ENCODE measurements at places on chromosomes 4 and X.

GRCh38 chrX:132940727-132941327, 17.6 kb downstream of the HS6ST2 start:
- DNase-seq = no peak

GRCh38 chrX:1466232-1466661, 13.5 kb upstream of the ASMTL start:
- no peak for DNase-seq

DNA sequence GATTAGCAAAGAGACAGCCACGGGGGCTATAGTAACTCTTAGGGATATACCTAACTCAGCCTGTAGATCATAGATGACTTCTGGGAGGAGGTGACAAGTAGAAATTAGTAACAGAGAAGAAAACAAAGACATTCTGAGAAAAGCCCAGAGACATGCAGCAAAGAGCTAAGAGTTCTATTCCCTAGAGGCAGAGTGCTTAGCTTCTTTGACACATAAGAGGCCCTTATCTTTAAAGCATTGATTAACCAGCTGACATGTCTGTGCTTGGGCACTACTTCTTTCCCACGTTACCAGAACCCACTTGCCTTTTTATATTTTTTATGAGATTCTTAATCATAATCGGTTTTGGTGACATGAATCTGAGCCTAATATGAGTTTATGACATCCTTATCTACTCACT, 179.5 kb downstream of the GABRB1 start:
- DNase-seq = no peak

GRCh38 chrX:25049357-25049756, 33.6 kb upstream of the ARX start:
- DNase-seq = no peak

DNA sequence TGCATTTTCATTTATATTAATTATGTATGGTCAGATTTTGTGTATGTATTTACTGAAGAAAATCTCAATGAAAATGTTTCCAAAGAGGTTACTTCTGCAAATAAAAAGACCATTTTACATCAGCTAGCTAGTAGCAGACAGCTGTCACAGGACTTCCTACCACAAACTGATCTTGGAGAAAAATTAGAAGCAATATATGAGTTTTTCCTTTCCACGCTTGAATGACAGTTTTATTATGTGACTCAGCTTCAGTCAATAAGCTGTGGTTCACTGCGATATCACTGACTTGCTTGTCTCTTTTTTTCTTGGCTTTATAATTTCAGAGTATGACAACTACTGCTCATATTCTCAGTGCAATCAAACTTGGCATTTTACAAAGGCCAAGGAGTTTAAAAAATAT, 787.4 kb upstream of the GALNTL6 start:
- no peak for DNase-seq

DNA sequence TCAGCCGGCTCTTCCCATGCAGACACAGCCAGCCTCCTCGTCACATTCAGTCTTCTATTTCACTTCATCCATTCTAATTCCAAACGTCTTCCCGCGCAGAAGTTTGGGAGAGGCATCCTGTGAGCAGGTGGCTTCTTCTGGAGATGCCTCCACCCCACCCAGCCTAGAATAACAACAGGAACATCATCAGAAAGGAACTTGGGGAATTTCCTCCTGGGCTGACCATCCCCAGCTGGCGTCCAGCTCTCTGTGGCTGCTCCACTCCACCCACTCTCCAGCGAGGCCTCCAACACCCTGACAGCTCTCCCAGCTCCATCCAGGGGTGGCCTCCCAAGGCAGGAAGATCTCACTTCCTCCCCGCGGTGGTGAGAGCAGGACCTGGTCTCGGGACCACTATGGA, 5.5 kb upstream of the C4orf50 start:
- DNase-seq = no peak

GRCh38 chr4:93810340-93810992, 18.1 kb upstream of the ATOH1 start:
- DNase-seq = no peak

DNA sequence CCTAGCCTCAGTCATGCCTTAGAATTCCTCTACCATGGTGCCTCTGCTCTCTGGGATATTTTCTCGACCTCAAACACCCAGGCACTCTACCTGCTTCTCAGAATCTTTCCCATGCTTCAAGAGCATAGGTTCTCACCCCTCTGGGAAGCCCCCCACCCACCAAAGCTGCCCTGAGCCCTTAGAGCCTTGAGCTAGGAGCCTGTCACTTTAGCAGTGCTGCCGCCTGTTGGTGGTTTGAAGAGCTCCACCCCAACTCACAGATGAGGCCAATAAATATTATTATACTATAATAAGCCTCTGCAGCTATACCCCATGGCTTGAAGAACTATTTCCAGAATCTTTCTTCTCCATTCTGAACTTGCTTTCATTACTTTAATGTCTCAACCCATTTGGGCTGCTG, 109.7 kb downstream of the RTL5 start:
- peak; percentile 43 for DNase-seq

DNA sequence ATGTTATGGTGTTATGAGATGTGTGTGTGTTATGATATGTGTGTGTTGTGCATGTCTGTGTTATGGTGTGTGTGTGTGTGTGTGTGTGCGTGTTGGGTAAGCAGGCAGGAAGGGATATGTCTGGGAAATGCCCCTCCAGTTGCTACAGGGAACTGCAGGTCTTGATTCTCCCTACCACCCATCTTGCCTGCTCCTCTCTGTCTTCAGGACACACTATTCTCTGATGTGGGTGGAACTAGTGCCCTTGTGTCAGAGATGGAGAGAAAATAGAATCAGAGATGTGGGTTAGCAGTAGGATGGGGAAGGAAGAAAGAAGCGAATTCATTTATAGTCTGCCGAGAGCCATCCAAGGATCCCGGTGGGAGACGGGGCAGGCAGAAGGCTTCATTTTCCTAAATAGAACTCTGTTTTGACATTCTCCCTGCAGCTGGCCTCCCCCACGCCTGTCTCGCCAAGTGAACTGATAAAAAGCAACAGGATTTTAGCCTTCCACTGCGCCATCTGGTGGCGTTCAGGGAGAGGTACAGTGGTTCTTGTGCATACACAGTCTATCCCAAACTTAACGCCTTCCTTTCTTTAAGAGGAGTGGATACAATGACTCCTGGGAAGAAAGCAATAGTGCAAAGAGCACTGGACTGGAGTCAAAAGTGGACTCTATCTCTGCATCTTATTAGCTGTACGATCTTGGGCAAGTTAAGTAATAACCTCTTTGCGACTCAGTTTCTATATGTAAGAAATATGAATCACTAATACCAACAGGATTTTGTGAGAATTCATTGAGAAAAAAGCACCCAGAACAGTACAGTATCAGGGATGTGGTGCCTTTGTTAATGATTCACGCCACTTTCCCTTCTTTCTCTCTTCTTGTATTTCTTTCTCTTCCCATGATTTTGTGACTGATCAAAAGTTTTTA, 14.1 kb upstream of the MGST2 start:
- DNase-seq = peak; percentile 76

DNA sequence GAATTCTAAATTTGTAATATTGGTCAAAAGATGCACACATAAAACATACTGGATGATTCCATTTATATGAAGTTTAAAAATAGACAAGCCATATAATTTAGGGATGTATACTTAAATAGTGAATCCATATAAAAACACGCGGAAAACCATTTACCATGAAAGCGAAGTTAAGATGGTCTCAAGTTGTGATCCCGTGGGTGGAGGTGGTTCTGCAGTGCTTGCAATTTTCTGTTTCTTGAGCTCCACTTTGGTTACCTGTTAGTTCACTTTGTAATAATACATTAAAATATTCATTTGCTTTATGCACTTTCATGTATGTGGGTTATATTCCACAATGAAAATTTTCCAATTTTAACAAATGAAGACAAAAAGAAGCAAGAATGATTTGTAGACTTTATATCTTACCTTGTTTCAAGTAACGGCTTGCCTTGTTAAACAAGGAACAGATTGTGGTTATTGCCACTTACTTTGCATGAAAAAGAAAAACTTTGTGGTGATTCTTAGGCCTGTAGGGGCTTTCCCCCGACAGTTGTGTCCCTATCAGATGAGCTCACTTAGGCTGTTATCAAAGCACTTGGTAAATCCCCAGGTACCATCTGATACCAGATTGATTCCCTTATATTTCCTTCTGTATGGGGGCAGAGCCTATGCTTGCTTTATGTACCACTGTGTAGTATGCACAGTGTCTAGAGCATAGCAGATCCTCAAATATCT, 12.2 kb downstream of the UCP1 start:
- peak; percentile 81 for DNase-seq

DNA sequence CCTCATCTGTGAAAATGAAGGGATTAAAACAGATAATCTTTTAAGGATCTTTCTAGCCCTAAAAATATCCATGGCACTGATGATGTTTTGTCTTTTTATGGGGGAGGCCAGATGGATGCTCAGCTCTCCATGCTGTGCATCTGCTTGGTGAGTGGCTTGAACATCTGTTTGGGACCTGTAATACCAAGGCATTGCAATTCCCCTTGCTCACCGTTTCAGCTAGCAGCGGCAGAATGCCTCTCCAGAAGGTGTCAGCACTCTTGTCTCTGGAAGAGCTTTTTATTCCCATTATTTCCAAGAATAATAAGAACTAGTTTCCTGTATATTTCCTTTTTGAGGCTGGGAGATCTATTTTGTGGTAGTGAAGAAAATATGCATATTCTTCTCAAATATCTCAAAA, 151.9 kb upstream of the ANK2 start:
- DNase-seq = no peak

Measured in GM12865 (cell line).